ENCODE measurements at places on chromosomes 12 and 14.

DNA sequence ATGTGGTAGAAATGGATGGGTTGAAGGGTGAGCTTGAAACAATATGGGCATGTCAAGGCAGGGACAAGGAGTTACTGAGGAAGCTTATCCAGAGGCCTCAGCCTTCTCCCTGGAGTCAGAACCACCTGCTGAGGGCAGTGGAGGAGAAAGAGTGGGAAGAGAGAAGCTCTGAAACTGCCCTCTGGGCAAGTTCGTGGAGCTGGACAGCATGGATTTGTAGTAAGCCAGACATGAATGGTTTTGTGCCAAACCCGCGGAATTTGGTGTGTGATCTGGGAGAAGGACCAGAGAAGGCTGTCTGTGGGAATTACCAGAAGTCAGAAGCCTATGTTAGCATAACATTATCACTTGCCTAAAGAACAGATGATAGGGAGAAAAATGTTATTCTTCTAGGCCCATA, 164.8 kb downstream of the SLC41A2 start:
- no peak for DNase-seq

GRCh38 chr12:127539226-127539858, 727.6 kb upstream of the TMEM132C start:
- DNase-seq, result no peak

GRCh38 chr14:24332268-24332993, 2.4 kb downstream of the ADCY4 start:
- DNase-seq, result peak; percentile 69

DNA sequence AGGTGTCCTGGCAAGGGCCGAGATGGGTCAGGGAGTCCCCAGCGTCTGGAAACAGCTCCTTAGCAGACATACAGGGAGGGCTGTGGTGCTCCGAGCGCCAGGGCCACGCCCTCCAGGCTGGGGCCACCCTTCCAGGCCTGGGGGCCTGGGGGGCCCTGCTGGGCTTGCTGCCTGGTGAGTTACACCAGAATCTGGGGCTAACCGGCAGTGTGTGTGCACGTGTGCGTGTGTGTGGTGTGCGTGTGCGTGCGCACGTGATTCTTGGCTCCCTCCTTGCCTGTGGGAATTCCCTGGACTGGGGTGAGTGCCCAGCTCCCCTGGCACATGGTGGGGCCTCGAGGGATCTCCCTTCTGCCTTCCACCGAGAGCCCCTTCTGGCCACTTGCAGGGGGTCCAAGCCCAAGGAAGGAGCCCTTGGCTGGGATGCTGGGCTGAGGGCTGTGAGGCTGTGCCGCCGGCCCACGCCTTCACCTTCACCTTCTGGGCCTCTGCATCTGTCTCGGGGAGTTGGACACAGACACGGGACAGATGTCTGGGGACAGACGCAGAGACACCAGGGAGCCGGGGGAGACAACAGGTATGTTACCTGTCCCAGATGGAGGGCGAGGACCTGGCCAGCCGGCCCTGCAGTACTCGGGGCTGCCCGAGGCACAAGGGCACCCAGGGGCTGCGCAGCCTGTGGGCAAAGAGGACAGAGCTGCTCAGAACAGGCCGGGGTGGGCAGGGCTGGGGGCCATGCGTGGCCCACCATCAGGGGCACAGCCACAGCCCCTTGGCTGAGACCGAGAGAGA, 37.2 kb downstream of the BEGAIN start:
- no peak for DNase-seq

GRCh38 chr14:55028066-55028465, 1.0 kb downstream of the SOCS4 start:
- no peak for DNase-seq

GRCh38 chr12:14403711-14404196, 38.3 kb downstream of the ATF7IP start:
- DNase-seq, result peak; percentile 81

- DNase-seq, result no peak
Measured at GRCh38 chr14:55160989-55161388, 30.4 kb downstream of the DLGAP5 start.

- DNase-seq, result no peak
Measured at GRCh38 chr14:89267656-89268055, 149.4 kb downstream of the FOXN3 start.

DNA sequence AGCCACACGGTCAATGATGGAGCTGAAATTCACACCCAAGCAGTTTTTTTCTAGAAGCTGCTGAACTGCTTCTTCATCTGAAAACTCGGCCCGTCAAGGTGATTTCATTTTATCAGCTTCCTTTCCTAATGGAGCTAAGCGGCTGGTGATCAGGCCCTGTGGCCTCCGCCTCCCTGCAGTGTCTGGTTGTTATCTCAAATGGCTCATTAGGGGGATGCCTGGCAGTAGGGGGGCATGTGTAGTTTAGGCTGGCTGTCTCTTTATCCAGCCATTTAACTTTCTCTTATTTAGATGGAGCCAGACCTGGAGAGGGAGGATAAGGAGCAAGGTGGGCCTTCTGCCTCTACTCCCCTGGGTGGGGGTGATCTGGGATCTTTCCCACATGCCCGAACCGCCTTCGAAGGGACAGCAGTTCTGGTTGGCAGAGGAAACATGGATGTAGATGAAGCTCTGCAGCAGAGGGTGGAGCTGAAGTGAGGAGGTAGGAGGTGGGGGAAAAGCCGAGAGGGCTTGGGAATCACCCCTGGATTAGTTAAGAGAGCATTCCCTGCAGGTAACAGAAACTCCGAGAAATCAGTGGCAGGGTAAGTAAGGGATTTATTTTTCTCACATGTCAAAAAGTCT, 64.4 kb downstream of the TGFB3 start:
- no peak for DNase-seq

DNA sequence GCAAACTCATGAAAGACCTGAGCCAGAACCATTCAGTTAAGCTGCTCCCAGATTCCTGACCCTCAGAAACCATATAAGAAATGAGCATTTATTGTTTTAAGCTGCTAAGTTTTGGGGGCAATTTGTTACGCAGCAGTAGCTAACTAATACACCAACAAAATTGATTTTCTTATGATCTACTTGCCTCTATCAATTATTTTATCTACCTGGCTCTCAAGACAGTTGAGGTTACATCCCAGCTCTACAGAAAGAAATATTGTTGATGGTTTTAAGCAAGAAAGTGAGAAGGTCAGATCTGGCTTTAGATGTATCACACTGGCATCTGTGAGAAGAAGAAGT, 103.1 kb upstream of the MDM1 start:
- DNase-seq, result no peak

DNA sequence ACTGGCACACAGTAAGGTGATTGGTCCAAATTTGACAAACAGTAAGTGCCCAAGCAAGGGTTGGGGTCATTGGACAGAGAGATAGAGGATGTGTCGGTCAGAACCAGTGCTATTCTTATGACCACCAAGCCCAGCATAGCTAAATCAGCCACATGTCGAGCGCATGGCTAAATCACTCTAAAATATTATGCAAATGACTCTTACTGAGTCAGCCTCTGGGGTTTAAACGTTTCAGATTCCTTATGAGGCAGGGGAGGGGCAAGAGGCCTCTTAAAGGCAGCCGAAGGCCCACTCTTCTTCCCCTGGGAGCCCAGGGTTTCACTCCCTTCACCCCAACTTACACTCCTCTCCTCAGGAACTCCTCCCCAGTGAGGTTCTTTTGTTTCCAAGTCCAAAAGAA, 603 bp upstream of the ENDOU start:
- DNase-seq, result no peak

GRCh38 chr12:106783515-106783914, 9.0 kb downstream of the RIC8B start:
- DNase-seq, result no peak

- no peak for DNase-seq
Measured at GRCh38 chr12:92221656-92222315, 76.1 kb upstream of the BTG1 start.

- no peak for DNase-seq
Measured at GRCh38 chr12:104699489-104700190, 242.9 kb downstream of the CHST11 start.

- DNase-seq, result no peak
Measured at GRCh38 chr12:76922866-76923265, 44.0 kb upstream of the CSRP2 start.

DNA sequence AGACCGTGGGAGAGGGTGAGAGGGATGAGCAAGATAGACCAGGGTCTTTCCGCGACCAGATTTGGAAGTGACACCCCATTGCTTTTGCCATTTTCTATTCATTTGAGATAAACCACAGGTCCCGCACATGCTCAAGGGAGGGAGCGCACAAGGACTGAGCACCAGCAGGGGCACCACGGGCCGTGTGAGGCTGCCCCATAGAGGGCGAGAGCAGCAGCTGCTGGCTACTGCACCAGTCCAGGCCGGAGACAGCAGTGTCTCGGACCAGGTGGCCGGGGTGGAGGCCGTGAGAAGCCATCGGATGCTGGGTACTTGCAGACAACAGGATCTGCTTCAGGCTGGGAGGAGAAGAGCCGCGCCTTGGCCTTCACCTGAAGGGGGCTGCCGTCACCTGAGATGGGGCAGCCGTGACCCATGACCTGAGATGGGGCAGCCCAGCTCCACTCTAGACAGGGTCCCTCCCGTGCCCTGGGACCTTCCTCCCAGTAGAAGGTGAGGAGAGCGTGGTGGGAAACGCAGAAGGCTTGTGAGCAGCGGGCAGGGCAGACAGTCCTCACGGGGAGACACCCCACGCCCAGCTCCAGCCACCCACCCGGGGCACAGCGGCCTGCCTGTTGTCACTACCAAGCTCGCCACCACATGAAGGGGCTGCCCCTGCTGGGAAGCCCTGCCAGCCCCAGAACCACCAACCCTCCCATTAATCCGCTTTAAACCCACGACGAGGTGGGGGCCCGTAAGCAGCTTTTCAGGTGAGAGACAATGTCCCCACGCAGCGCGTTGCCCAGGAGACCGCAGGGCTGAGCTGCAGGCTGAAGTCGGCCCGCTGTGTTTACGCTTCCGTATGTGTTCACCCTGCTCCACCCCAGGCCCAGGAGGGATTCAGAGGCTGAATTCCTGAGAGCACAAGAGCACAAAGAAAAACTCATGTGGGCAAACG, 61.7 kb upstream of the FBRSL1 start:
- no peak for DNase-seq

DNA sequence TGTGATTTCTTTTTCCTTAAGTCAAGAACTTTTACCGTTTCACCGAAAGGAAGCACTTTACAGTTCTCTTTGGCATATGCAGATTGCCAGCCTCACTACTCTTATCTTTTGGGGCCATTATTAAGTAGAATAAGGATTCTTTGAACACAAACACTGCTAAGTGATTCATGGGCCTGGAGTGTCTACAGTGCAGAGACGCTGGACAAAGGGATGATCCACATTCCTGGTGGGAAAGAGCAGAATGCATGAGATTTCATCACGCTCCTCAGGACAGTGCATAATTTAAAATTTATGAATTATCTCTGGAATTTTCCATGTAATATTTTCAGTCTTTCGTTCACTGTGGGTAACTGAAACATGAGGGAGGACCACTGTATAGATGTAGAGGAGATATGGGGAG, 90.2 kb downstream of the TTLL5 start:
- DNase-seq, result no peak

DNA sequence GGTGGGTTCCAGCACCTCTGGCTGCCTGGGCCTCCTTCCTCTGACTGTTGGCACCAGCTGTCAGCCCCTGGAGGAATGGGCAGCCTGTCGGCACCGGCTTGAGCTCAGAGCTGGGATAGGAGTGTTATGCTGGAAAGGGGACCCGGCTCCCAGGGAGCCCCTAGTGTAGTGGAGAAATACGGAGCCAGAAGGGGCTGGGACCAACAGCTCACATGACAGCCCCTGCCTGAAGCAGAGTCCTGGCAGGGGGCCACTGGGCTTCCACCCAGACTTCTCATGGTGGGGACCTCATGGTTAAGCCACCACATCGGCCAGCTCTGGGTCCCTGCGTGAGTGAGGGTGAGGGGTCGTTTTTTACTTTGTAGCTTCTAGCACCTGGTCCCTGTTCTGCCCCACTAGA, 174.5 kb downstream of the TSPAN9 start:
- DNase-seq, result no peak

GRCh38 chr12:108123402-108123801, 5.7 kb upstream of the WSCD2 start:
- no peak for DNase-seq

DNA sequence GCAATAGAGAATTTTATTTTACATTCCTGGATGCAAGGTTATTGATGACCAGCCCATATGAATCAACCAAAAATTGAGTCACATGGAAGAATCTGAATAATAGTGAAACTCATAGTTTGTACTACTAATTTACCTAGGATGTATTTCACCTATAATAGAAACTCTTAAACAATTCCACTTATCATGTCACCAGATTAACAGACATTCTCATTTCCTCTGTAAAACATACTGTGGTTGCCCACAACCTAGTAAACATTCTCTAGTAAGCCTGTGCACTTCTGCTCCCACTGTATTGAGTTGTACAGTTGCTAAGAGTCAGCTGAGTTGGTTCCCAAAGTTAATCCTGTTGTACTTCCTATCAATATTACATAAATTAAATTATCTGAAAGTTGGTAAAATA, 196.6 kb upstream of the TMTC1 start:
- no peak for DNase-seq

DNA sequence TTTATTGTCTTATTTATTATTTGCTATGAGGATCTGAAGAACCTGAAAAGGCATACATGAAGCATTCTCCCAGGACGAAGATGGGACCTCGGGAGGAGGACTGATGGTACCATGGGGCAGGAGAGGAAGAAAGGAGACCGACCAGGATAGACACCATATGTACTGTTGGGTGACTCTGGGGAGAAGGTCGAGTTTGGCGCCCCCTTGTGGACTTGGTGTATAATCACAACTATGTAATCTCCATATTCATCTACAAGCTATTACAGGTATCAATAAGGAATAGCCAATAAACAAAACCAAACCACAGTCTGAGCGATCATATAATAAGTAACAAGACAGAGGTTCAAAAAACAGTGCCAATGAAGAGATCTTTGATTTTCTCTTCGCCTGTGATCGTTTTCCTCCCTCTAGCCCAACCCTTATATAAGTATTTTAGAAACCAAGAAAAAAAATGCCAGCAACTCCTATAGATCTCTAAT, 139.1 kb downstream of the SPTSSA start:
- peak; percentile 43 for DNase-seq
